SK-N-MC (cell line): ENCODE measurements at places on chromosomes 3 and 15.

DNA sequence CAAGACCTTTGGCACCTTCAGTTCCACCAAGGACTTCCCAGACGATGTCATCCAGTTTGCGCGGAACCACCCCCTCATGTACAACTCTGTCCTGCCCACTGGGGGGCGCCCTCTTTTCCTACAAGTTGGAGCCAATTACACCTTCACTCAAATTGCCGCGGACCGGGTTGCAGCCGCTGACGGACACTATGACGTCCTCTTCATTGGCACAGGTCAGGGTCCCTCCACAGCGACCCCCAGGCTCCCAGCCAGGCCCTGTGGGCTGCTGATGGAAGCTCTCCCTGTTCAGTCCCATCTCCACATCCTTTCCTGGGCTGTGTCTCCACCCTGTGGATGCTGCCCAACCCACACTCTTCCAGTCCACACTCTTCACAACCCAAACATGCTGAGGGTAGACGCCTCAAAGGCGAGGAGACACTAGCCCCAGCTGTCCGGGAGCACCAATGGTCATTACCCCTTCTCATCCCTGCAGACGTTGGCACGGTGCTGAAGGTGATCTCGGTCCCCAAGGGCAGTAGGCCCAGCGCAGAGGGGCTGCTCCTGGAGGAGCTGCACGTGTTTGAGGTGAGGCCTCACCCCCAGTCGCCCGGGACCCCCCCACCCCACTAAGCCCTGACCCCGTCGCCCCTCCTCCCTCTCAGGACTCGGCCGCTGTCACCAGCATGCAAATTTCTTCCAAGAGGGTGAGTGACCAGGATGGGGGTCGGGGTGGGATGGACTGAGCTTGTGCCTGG lies 4.3 kb upstream of the LSMEM2 start:
- DNase-seq: no peak

DNA sequence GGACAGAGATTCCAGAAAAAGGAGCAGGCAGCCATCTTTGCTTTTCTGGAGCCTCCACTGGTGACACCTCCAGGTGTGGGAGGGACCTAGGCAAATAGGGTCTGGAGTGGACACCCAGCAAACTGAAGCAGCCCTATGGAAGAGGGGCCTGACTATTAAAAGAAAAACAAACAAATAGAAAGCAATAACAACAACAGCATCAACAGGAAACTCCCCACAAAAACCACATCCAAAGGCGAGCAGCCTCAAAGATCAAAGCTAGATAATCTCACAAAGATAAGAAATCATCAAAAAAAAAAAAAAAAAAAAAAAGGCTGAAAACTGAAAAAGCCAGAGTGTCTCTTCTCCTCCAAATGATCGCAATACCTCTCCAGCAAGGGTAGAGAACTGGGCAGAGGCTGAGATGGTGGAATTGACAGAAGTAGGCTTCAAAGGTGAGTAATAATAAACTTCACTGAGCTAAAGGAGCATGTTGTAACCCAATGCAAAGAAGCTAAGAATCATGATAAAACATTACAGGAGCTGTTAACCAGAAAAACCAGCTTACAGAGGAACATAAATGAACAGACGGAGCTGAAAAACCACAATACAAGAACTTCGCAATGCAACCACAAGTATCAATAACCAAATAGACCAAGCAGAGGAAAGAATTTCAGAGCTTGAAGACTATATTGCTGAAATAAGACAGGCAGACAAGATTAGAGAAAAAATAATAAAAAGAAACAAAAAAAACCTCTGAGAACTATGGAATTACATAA lies 225.4 kb downstream of the CTNNB1 start:
- DNase-seq: no peak

DNA sequence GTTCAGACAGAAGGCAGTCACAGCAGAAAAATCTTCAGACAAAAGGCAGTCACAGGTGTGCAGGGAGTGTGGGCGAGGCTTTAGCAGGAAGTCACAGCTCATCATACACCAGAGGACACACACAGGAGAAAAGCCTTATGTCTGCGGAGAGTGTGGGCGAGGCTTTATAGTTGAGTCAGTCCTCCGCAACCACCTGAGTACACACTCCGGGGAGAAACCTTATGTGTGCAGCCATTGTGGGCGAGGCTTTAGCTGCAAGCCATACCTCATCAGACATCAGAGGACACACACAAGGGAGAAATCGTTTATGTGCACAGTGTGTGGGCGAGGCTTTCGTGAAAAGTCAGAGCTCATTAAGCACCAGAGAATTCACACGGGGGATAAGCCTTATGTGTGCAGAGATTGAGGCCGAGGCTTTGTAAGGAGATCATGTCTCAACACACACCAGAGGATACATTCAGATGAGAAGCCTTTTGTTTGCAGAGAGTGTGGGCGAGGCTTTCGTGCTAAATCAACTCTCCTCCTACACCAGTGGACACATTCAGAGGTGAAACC lies 27.6 kb downstream of the ZNF589 start:
- DNase-seq: no peak

GRCh38 chr3:100042166-100042981 lies 71.9 kb downstream of the FILIP1L start:
- DNase-seq: no peak

- peak; percentile 56 for DNase-seq
These were observed 152.3 kb downstream of the IGF1R start for GRCh38 chr15:98800437-98801233.

- peak; percentile 8 for DNase-seq
These were observed 98.0 kb upstream of the RORA start for GRCh38 chr15:61327019-61327631.

- DNase-seq: no peak
These were observed 8.1 kb downstream of the MORF4L1 start for GRCh38 chr15:78880813-78881212.

DNA sequence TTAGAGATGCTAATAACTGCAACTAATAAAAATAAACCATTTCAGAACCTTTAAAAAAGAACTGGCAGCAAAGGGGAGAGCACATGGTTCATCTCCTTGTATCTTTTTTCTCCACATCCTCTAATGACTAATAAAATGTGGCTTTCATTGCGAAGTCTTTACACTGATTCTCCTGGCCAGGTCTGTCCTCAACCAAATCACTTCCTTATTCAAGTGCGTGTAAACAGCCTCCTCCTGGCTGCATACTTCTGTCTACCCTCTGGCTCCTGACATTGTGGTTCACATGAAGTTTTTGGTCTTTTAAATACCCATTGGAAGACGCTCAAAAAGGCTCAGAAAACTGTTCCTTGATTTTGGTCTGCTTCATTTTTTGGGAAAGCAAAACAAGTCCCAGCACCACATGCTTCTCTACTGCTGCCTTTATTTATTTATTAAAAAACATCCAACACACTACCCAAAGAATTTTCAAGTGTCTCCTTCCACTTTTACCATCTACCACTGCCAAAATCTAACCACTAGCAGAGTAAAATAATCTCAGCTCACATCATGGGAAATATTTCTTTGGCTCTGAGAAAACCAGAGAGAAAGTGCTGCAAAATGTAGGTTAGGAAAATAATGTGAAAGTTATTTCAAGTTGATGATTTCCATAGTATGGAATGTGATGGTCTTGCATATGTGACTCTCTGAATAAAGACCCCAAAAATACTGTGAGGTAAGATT lies 85.1 kb downstream of the EFL1 start:
- DNase-seq: no peak

GRCh38 chr15:63497642-63498467 lies 6.5 kb upstream of the USP3 start:
- no peak for DNase-seq

DNA sequence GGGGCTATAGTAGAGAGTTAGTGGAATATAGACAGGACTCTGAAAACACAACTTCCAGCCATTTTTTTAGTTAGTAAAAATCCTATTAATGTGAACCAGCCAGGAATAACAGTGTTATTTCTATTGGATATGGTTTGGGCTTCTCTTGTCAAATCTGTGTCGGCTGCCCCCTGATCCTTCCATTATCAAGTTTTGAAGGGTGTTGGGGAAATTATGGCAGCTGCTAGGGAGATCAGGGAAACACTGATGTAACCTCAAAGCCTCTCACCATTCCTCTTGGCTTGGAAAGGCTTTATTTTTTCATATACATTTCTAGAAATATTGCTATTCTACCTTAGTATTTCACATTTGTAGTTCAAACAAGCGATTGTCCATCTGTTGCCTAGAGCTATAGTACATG lies 293.7 kb upstream of the TPRG1 start:
- DNase-seq: no peak

- no peak for DNase-seq
These were observed 773.4 kb downstream of the ROBO1 start for GRCh38 chr3:78994174-78995027.

GRCh38 chr3:12755754-12756153 lies 3.3 kb downstream of the TMEM40 start:
- DNase-seq: no peak

DNA sequence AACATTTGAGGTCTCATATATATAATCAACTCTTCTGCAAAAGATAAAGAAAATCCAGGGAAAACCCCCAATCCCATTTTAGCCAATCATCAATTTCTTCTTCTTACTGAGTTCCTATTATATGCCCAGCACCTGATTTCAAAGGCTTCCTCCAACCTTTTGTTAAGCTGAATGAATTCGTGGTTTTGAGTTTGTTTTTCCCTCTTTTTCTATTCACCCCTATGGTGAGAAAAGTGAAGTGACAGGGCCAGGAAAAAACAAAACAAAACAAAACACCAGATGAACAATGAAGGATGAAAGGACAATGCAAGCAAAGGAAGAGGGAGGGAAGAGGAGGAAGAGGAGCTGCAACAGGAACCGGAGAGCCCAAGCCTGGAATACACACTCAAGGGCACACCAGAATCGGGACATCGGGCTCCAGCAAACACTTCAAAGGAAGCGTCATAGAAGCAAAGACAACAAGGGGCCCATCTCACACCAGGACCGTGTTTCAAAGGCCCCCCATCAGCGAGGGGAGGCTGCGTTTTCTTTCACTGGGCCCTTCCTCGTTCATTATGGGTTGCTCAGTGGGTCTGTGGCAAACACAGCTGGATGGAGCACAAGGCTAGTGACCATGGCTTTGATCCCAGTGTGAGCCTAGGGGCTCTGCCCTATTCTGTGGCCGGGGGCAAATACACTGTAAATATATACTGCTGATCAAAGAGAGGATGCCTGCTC lies 50.2 kb downstream of the VGLL4 start:
- DNase-seq: no peak

- DNase-seq: no peak
These were observed 22.9 kb downstream of the EXOG start for GRCh38 chr3:38519000-38519399.
